Putamen (tissue), 1 donor: ENCODE measurements at places on chromosomes 3 and 15.

- no peak for DNase-seq
Observed at GRCh38 chr3:113844622-113845222, 6.1 kb downstream of the GRAMD1C start.

DNA sequence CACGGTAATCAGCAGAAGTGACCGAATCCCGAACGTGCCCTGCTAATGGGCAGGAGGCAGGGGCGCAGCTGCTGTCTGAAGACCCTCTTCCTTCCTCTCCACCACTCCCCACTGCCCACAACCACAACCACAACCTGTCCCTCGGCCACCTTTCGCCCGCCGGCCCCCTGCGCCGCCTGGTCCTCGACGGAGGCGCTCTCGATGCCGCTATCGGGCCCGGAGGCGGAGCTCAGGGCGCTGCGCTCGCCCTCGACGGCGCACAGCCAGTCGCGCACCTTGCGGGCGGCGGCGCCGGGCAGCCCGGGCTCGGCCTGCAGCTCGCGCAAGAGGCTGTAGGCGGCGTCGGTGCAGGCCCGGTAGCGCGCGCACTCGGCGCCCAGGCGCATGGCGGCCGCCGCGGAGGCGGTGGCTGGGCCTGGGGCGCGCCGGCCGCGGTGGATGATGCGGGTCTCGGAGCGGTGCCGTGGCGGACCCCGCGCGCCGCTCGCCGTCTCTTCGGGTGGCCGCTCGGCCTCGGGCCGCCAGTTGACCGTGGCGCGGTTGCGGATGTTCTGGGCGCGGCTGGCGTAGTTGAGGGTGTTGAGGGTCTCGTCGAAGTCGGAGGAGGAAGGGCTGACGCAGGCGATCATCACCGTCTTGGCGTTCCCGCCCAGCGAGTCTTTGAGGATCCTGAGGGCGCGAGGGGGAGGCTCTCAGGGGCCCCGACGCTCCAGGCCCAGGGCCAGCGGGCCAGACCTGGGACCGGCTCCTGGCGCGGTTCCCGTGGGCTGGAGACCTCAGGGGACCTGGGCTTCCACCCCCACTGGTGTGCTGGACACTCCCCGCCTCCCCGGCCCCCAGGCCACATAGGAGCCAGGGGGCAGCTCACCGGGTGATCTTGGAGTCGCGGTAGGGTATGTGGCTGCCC lies 6.9 kb downstream of the KIF7 start:
- DNase-seq = no peak

DNA sequence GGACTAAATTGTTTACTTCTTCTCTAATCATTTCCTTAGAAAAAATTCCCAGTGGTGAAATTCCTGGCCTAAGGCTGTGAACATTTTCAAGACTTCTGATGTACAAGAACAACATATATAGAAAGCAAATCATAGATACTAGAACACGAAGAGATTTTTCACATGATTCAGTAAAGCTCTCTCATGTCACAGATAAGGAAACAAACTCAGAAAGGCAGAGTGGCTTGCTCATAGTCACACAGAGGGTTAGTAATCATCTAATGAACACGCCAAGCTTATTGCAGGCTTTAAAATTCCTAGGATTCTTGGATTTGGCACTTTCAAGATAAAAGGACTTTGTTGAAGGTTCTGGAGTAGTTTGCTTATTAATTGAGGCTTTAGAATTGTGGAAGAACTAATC lies 26.2 kb downstream of the CRTAP start:
- DNase-seq = no peak

GRCh38 chr3:66303491-66303901 lies 82.7 kb downstream of the SLC25A26 start:
- DNase-seq = no peak

DNA sequence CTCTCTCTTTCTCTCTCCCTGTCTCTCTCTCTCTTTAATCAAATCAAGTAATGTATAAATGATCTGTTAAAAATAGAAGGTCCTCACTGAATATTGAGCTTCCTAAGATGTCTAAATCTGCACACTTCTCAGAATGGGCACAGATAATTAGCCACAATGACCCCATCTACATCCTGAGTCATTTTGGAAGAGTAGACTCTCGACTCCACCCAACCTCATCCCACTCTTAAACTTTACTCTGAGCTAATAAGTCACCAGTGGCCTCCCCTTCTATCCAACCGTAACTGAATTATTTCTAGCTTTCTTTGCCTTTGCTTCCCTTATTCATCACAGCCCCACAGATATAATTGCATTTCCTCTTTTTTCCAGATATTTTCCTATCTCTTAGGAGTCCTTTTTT lies 326.5 kb upstream of the ZNF717 start:
- no peak for DNase-seq

- no peak for DNase-seq
Observed at GRCh38 chr3:123799544-123800361, 84.4 kb downstream of the MYLK start.

GRCh38 chr3:27616031-27616430 lies 106.1 kb downstream of the EOMES start:
- DNase-seq = no peak

- DNase-seq = no peak
Observed at GRCh38 chr3:132622761-132623160, 25.7 kb downstream of the ACKR4 start.
